Activated T-cell treated with anti-CD3 and anti-CD28 coated beads, Interleukin-2, amount 50 U/mL, for 48 hours (primary cell): ENCODE measurements at places on chromosomes 11 and 22.

GRCh38 chr11:2128511-2129307, 10.5 kb downstream of the IGF2 start:
- DNase-seq, result no peak

- DNase-seq, result no peak
These were observed 19.8 kb downstream of the LRP4 start for GRCh38 chr11:46898396-46899095.

GRCh38 chr11:112320668-112321067, 60.0 kb upstream of the PLET1 start:
- no peak for DNase-seq

DNA sequence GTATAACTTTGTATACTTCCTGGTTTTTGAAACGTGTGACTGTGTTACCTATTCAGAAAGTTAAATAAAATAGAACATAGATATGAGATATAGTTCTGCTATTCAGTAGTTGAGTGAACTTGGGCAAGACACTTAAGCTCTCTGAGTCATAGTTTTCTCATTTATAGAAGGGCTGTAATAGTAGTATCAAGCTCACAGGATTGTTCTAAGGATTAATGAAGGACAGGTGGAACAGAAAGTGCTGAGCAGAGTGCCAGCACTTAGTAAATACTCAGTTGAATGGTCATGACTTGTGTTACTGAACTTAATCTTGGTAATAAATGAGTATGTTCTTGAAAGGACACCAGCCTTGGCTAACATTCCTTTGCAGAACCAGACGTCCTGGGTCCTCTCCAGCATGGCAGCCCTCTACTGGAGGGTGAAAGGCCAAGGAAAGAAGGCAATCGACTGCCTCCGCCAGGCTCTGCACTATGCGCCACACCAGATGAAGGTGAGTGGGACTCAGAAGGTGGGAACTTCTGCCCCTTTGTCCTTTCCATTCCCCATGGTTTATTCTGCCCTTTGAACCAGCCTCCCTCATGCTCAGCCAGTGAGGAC, 131.2 kb downstream of the TTC17 start:
- DNase-seq, result no peak

DNA sequence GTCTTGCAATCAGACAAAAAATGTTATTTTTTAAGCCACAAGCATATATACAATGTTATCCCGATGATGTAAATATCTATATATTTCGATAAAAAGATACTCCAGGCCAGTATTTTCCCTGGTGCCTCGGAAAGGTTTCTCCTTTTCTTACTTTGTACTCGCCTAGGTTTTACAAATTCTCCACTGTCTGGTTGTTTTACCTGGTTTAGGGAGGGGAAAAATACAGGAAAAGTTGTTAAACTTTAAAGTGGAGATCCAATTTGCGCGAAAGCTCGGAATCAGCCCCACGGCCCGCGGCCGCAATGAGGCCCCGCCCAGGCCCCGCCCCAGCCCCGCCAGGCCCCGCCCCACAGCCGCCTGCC, 58.4 kb upstream of the WNT7B start:
- DNase-seq, result no peak

- no peak for DNase-seq
These were observed 50.2 kb downstream of the PITPNB start for GRCh38 chr22:27868732-27869282.

DNA sequence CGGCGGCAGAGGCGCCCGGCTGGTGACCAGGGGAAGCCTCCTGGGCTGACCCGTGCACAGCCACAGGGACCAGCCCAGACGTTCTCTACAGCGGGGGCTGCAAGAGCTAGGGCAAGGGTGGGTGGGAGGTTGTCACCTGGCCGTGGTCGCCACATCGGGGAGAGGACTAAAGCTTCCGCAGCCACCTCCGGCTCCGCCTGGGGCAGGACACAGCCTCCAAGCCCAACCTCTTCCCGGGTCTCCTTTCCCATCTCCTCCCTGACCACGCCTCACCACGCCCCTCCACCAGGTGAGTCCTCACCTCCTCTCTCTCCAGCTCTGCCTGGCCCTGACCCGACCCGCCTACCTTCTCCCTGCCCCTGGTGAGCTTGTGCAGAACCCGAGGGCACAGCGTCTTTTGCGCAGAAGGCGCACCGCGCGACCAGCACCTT, 75.9 kb upstream of the LMO1 start:
- DNase-seq, result no peak

GRCh38 chr11:45949992-45950407, 27.5 kb downstream of the LARGE2 start:
- DNase-seq, result no peak

- DNase-seq, result no peak
These were observed 1.4 kb upstream of the SERPINH1 start for GRCh38 chr11:75560644-75561043.

DNA sequence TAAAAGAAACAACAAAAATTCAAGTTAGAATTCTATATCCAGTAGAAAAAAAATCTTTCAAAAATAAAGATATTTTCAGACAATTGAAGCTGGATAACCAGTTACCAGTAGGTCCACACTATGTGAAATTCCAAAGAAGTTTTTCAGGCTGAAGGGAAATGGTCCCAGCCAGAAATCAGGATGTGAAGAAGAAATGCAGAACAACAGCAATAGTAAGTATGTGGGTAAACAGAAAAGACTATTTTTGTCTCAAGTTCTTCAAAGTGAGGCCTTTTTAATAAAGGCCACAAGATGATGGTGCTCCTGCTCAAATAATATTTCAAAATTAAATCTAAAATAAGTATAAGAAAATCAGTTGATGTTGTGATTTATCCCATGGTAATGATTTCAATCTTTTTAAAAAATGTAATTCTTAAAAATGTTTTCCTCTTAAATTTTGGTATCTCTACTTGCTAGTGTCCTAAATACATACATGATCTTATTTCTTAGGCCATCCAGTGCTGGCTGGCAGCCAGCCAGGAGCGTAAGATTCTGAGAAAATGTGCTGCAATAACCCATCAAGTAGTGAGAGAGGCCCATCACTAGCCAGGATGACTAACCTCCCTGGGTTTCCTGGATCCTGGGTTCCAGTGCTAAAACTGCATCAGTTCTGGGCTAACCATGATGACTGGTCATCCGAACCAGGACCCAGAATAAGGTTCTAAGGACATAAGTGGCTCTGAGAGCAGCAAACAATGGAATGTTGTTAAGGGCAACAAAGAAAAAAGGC, 15.6 kb upstream of the UCP3 start:
- peak; percentile 79 for DNase-seq

GRCh38 chr11:118437208-118438125, 1.2 kb downstream of the KMT2A start:
- peak; percentile 68 for DNase-seq

DNA sequence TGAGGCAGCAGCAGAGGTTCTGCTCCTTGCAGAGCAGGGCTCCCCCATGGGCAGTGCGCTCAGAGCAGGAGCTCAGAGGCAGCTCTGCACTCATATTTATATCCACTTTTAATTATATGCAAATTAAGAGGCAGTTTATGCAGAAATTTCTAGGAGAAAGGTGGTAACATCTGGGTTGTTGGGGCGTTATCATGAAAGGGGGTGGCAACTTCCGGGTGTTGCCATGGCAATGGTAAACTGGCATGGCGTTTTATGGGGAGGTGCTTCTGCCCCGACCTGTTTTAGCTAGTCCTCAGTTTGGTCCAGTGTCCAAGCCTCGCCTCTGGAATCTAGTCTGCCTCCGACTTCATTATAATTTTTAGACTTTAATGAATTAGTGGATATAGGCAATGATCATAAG, 1191.7 kb downstream of the TBC1D22A start:
- DNase-seq, result no peak

DNA sequence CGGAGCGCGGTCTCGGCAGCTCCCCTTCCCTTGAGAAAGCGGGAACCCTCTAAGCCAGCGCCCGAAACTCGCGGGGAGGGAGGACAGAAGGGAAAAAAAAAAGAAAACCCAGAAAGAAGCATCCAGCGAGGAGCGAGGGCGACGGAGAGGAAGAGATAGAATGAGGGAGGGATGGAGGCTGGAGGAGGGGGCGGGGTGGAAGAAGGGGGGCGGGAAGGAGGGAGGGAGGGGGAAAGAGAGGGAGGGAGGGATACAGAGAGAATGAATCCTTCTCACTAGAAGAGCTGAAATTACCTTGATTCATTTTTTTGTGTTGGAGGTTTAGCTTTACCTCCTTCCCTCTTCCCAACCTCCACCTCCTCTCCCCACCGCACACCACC, 19.3 kb upstream of the BDNF start:
- DNase-seq, result no peak

- no peak for DNase-seq
These were observed 6.2 kb upstream of the HYLS1 start for GRCh38 chr11:125881291-125881690.

DNA sequence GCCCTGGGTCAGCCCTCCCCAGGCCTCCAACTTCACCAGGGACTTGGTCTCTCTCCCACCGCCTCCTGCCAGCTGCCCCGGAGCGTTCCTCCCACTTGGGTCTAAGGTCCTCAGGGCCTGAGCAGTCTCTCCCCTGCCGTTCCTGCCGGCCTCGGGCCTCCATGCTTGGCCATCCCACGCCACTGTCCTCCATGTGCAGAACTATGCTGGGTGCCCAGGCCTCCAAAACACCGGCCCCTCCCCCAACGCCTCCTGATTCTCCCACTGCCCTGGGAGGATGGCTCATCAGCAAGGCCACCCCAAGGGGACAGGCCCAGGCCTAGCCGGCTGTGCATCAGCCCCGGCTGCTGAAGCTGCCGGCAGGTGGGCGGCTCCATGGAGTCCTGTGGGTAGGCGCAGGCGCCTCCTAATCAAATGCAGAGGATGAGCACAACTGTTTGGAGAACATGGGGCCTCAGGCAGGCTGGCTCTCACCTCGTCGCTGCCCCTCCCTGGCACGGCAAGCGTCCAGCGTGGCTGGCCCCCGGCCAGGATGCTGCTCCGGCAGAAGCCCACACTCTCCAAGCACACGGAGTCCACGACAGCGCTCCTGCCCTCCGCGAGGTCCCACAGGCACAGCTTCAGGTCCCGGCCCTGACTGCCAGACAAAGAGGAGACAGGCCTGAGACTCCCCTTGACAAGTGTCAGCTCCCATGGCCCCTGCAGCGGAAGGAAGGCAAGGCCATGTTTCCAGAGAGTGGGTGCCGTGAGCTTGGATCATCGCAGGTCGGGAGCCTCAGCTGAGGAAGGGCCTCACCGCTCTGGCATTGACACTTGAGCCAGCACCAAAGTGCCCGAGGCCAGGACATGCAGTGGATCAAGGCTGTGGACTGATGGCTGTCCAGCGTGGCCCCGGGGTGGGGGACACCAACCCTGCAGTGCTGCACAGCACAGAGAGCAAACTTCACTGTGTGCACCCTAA, 42.6 kb downstream of the GNB1L start:
- DNase-seq, result no peak

- no peak for DNase-seq
These were observed 348.8 kb downstream of the SOX6 start for GRCh38 chr11:16007514-16007913.

DNA sequence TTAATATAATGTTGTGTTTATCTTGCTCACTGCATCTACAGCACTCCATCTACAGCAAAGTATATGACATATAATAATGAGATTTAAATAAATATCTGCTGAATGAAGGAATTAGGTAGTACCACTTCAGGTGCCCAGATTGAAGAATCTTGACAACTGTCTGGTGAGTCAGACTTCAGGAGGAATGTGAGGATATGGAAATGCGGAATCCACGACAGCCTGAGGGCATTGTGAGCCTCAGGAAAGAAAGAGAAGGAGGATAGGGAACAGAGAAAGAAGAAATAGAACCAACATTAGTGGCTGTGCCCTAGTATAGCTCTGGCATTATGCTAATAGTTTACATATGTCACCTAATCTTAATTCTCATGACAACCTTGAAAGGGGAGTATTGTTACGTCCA, 304.4 kb downstream of the AASDHPPT start:
- no peak for DNase-seq

GRCh38 chr11:45798793-45799441, 6.0 kb upstream of the SLC35C1 start:
- DNase-seq, result no peak

DNA sequence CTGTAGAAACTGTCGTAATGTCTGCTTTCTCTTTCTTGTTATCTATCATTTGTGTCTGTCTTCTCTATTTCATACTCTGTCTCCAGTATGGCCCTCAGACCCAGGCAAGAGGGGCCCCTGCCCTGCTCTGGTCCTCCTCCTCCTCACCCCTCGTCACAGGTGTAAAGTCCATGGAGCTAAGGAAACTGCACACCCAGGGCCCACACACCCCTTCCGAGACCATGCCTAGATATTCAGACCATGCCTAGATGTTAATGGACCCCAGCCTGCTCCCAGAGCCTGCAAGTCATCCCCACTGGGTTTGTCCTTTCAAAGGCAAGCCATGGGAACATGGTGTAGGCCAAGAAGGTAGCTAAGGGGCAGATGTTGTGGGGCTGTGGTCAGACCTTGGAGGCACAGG, 24.1 kb upstream of the ANO1 start:
- DNase-seq, result no peak

DNA sequence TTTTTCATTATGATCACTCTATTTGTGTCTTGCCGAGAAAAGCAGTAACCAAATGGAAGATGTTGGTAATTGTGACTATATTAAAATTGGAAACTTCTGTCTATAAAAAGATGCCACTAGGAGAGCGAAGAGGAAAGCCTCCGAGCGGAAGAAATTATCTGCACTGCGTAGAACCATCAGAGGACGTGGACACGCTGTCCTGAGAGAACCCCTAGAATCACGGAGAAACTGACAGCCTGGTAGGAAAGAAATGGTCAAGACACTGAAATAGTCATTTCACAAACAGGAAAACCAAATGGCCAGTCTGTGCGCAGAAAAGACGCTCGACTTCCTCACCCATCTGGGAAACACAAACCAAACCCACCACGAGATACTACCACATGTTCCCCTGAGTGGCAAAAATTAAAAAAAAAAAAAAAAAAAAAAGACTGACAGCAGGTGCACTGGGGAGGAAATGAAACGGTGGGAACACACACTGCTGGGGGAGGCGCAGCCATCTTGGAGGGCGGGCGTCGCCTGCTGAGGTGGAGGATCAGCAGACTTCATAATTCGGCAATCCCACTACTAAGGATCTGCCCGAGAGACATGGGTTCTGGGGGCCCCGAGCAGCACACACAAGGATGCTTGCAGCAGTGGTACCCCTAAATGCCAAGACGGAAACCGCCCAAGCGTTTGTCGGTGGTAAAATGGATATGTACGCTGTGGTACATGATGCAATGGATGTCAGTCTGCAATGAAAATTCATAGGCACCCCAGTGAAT, 21.3 kb downstream of the IFITM10 start:
- DNase-seq, result peak; percentile 48

DNA sequence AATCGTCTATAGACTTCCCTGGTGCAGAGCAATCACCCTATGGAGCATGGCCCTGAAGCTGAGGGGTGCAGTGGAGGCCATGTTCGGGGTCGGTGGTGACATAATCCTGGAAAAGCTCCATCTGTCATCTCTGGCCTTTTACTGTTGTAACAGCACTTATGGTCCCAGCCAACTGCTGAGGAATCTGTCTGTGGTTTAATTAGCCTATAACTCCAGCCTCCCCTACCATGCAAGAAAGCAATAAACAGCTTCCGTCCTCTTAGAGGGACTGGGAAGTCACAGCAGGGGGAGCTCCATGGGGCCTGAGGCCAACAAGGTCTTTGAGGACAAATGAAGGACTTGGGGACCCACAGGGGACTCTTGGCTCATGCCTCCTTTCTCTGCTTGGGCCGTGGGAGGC, 159.1 kb upstream of the NECTIN1 start:
- DNase-seq, result no peak

- DNase-seq, result no peak
These were observed 10.2 kb upstream of the MS4A12 start for GRCh38 chr11:60482361-60482760.
